Stimulated activated CD8-positive, alpha-beta memory T cell treated with anti-CD3 and anti-CD28 coated beads, Interleukin-4, amount 100 ng/mL, for 4 hours (primary cell): ENCODE measurements at places on chromosomes 5 and 9.

- DNase-seq = no peak
Measured at GRCh38 chr9:125761676-125762450, 14.7 kb downstream of the PBX3 start.

GRCh38 chr5:139774980-139775661 lies 20.5 kb upstream of the PSD2 start:
- DNase-seq = peak; percentile 43

GRCh38 chr5:74393943-74394342 lies 246.6 kb downstream of the ENC1 start:
- no peak for DNase-seq

- DNase-seq = no peak
Measured at GRCh38 chr9:126844085-126844484, 16.4 kb upstream of the ZBTB34 start.

GRCh38 chr9:98101868-98102273 lies 17.2 kb downstream of the TRIM14 start:
- DNase-seq = peak; percentile 39

GRCh38 chr9:117678871-117679270 lies 25.3 kb upstream of the TLR4 start:
- no peak for DNase-seq

GRCh38 chr5:76166886-76167576 lies 83.8 kb downstream of the SV2C start:
- no peak for DNase-seq

- no peak for DNase-seq
Measured at GRCh38 chr5:173707392-173707791, 90.9 kb upstream of the BOD1 start.
